ENCODE measurements at places on chromosomes 2 and 18. TPM values are rescaled to one million over a fixed set of nuclear protein-coding genes. Genes with fewer than 3 reads are reported as not detected.

GRCh38 chr2:157367704-157368103 lies 42.1 kb upstream of the ERMN start:
- no peak for DNase-seq
- H3K36me3 ChIP-seq: no peaks in the 10 kb centered on the region
- no peaks in the 10 kb centered on the region for H3K27me3 ChIP-seq
- H3K27ac ChIP-seq: no peak overlapping the region

GRCh38 chr2:30213326-30213725 lies 18.0 kb upstream of the LBH start:
- no peaks in the 10 kb centered on the region for H3K27me3 ChIP-seq
- no peaks in the 10 kb centered on the region for H3K4me1 ChIP-seq
- no peak for DNase-seq
- no peak overlapping the region for H3K4me3 ChIP-seq
- H3K27ac ChIP-seq: no peak overlapping the region

DNA sequence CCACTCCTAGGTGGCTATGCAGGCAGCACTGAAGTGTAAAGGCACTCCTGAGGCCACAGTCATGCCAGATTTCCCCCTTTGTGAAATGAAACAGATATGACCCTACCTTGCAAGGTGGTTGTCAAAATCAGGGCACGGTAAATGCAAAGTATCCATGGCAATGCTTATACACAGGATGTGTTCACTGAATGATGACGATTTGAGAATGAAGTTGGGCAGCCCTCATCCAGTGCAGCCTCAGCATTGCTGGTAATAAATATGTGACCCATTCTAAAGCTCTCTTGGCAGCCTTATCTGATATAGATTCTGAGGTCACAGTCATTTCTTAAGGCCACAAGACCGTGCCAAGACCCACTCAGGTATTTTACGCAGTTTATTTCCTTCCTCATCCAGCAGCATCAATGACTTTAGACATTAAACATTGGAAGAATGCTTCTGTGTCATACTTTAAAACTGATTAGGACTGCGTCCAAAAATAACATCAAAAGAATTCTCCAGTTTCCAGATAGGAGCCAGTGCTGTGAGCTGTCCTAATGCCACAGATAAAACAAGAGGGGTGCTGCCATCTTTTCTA lies 125.5 kb upstream of the SERTAD2 start:
- H3K27ac ChIP-seq: no peak overlapping the region
- no peaks in the 10 kb centered on the region for H3K36me3 ChIP-seq
- no peaks in the 10 kb centered on the region for H3K4me1 ChIP-seq
- no peak overlapping the region for H3K4me3 ChIP-seq
- H3K27me3 ChIP-seq: no peaks in the 10 kb centered on the region
- DNase-seq: no peak

- no peaks in the 10 kb centered on the region for H3K4me1 ChIP-seq
- H3K36me3 ChIP-seq: no peaks in the 10 kb centered on the region
- no peak overlapping the region for H3K27ac ChIP-seq
- no peak overlapping the region for H3K4me3 ChIP-seq
- H3K27me3 ChIP-seq: no peaks in the 10 kb centered on the region
- no peak for DNase-seq
Measured at GRCh38 chr2:71388214-71388613, 56.6 kb downstream of the ZNF638 start.

Gene OSR1
- 48.6 TPM for total RNA-seq
